ENCODE measurements at places on chromosomes 3 and 15.

GRCh38 chr15:29864501-29864900 is 42.2 kb upstream of the TJP1 start:
- no peak for DNase-seq

DNA sequence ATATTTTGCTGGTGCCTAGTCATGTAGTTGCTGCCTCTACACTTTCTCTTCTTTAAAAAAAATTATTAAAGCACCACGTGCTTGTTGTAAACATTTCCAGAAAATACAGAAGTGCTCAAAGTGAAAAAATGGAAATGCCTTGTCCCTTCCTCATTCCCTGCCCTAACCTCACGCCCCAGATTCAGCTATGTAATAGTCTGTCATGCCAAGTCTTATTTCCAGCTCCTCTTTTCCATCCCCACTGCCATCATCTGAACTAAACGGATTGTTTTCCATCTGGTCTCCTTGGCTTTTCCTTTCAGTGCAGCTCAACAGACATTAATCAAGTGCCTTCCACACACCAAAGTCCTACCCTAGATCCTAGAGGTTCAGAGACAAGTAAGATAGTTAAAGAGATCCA is 15.5 kb downstream of the ZNF774 start:
- no peak for DNase-seq

DNA sequence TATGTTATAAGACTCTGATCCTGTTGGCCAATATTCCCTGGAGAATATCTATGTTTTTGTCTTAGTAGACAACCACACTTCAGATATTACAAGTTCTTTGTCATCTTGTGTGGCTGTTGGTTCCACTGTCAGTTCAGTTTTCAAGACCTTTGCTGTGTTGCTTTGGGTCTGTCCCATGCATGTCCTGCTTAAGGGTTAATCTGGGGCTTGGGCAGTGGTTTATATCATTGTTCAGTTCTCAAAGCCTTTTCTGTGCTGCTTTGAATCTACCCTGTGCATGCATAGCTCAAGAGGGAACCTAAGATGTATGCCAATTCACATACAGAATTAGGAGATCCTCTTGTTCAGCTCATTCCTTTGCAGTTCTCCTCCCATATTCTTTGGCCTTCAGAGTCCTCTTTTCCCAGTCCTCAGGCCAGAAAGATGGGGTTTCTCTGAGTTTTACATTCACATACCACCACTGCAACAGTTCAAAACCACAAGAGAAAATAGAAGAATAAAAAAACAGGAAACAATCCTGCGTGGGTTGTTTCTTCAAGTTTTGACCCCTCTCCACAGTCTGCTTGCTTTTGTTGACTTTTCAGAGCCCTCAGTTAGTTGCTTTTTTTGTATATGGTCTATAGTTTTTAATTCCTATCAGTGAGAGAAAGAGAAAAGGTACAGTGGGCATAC is 21.6 kb downstream of the BUB1B start:
- no peak for DNase-seq

DNA sequence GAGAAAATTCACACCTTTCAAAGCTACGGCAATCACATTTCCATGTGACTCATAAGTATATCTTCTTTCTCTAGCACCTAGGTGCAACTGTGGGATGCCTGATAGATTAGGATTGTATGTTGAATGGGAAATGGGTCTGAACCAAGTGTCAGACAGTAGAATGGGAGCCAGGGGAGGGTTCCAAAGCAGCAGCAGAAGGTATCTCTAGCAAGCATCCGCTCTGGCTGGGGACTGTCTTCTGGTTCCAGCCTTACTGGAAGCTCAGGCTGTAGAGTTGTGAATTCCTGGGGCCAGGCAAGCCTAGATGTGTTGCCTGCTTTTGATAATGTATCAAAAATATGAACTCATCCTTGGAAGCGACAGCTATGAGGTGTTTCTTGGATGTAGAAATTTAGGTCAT is 2.1 kb upstream of the CHL1 start:
- DNase-seq, result no peak

- no peak for DNase-seq
These were observed 10.0 kb downstream of the ATP13A3 start for GRCh38 chr3:194476784-194477183.
